Suppressor macrophage treated with lipopolysaccharide for 1 hour (primary cell): ENCODE measurements at places on chromosomes 16 and 17.

GRCh38 chr16:72131036-72131435 is 37.4 kb downstream of the DHX38 start:
- peak; percentile 93 for DNase-seq

- DNase-seq, result no peak
Observed at GRCh38 chr17:73765824-73766563, 121.7 kb upstream of the SDK2 start.

DNA sequence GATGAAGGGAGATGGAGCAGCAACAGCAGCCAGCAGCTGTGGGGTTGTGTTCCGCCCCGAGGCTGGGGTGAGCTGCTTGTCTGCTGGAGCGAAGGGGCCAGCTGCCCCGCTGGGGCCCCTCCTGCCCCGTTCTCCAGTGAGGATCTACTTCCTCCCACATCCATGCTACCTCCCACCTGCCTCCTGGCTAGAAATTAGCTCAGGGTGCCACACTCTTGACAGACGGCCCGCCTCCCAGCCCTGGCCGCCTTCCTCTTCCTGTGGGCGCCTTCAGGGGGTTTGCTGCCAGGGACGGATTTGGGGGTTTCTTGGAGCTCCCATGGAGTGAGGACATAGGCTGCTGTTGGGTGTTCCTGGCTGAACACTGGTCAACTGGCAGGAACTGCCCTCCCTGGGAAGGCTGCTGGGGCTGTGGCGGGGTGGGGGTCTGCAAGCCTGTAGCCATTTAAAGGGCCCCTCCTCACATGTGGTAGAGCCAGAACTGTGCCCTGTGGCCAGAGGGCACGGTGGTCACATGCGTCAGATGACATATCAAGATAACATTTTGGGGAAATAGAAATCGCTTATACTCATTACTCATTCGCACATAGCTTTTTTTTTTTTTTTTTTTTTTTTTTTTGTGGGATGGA is 13.1 kb downstream of the TBC1D24 start:
- peak; percentile 84 for DNase-seq

DNA sequence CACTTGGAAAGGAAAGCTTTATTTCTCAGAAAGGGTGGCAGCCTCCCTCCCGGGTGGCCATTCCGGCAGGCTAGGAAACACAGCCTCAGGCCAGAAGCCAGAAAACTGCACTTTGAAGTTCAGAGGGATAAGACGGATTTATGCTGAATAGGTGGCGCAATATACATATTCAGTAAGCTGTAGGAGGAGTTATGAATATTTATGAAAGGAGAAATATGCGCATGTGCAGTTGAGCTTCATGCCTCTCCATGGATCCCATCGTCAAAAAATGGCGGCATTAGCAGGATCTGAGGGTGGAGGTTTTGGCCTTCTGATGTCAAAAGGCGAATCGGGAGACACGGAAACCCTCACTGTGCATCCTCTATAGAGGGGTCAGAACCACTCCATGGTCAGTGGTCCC is 82.3 kb downstream of the KATNIP start:
- DNase-seq, result no peak

DNA sequence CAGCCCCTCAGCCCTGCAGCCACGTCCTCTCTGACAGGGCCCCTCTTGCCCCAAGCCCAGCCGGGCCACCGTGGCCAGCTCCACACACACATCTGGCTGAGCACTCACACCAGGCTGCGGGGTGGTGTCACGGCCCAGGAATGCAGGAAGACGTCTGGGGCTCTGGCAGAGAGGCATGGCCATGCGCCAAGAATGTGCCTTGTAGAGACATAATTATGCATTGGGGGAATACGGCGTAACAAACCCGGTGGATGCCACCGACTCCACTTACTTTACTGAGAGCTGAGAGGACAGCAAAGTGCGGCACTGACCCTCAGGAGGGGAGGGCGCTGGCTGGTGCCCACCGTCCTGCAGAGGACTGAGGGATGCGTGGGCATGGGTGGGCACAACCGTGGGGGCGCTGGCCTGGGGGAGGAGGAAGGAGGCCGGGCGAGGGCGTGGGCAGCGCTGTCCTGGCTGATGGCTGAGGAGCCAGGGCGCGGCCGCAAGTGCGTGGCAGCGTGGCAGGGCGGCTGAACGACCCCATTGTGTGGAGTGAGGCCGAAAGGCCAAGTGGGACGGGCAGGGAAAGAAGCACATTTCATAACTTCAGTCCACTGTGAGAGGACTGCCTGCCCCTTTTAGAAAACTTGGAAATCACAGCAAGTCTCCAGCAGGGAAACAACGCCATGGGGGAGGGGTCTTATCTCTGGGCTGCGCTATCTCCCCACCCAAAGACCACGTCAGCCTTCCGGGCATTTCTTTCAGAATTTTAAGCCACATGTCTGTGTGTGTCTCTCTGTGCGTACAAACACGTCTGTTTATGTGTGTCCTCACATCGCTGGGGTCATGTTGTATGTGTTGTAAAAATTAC is 30.6 kb downstream of the METRNL start:
- no peak for DNase-seq

- no peak for DNase-seq
Observed at GRCh38 chr17:27576477-27577083, 54.4 kb upstream of the LGALS9 start.

GRCh38 chr16:28182183-28182582 is 29.6 kb downstream of the XPO6 start:
- DNase-seq, result peak; percentile 35

DNA sequence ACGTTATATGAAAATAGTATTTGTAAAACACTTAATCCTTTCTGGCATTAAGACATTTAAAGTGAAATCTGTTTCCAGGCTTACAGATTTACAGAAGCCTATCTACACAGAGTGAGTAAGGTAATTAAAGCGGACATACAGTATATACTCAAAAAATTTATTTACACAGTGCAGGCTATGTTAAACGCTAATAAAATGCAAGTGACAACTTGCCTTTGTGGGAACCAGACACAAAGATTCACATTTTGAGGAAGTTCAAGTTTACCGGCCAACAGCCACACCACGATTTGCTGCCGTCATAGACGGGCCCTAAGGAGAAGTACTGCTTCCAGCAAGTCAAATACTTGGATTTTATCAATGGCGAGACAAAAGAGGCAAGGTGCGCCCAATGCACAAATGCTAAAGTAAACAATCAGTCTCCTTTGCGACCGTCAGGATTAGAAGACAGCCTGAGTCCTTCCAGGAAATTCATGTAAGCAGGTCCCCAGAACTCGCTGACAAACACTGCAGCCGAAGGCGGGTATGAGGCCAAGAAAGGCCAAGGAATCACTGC is 801 bp downstream of the VPS35 start:
- DNase-seq, result peak; percentile 85

- no peak for DNase-seq
Observed at GRCh38 chr17:21549107-21549687, 143.1 kb upstream of the KCNJ18 start.

- DNase-seq, result no peak
Observed at GRCh38 chr17:57375040-57375769, 118.9 kb downstream of the MSI2 start.

DNA sequence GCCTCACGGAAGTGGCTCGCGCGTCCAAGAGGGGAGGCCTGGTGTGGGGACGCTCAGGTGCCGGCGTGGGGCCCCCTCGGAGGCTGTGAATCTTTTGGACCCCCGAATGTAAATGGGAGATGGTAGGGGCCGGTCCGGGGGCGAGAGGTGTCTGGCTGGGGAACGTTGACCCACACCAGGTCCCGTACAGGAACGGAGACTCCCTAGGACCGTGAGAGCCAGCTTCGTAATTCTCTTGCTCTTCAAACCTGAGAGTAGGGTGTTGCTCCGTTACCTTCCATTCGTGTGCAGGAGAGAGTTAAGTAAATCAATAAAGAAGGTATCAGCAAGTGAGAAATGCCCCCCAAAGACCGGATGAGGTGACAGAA is 481 bp downstream of the LYRM1 start:
- DNase-seq, result no peak

DNA sequence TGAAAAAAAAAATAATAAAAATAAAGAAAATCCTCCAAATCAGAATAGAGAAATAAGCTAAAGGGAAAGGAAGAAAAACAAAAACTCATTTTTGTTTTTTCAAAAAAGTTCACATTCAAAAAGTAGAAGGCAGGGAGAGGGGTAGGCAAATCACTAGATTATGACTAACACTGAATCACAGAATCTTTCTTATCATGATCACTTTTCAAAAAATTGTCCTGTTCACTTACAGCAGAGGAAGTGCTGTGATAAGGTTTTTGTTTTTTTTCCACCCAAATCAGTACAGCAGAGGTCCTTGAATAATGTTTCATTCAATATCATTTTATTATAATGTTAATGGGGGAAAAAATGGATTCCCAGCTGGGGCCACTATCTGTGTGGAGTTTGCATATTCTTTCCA is 106.4 kb downstream of the CA4 start:
- DNase-seq, result no peak

DNA sequence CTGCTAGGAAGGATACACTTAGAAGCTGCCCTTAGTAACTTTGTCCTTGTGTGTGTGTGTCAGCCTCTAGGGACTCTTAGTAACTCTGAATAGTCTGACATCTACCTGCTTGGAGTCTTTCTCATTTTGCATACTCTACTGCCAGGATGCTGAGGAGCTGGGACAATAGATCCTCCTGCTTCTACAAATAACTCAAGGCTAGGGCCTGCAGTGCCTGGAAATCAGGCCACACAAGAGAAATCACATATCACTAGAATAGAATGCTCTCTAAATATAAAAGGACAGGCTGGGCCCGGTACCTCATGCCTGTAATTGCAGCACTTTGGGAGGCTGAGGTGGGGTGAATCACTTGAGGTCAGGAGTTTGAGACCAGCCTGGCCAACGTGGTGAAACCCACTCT is 38.5 kb upstream of the SLC25A19 start:
- no peak for DNase-seq

GRCh38 chr17:15900871-15901270 is 44.1 kb upstream of the ADORA2B start:
- no peak for DNase-seq

DNA sequence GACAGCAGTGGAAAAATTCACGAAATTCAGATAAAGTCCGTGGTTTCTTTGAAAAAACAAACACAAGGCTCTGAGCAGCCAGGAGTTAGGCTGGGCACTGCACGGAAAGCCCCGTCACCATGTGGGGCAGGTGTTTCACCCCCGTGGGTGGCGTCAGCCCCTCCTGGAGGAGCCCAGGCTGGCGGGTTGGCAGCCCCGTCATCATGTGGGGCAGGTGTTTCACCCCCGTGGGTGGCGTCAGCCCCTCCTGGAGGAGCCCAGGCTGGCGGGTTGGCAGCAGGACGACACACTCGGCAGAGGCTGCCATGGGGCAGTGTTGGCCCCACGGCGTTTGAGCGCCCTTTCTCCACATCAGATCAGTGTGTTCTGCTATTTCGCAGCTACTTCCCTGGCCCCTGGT is 38.1 kb downstream of the ACSF3 start:
- no peak for DNase-seq

GRCh38 chr16:22789281-22789945 is 24.5 kb upstream of the HS3ST2 start:
- DNase-seq, result no peak

- no peak for DNase-seq
Observed at GRCh38 chr17:78346605-78347250, 13.1 kb downstream of the SOCS3 start.

DNA sequence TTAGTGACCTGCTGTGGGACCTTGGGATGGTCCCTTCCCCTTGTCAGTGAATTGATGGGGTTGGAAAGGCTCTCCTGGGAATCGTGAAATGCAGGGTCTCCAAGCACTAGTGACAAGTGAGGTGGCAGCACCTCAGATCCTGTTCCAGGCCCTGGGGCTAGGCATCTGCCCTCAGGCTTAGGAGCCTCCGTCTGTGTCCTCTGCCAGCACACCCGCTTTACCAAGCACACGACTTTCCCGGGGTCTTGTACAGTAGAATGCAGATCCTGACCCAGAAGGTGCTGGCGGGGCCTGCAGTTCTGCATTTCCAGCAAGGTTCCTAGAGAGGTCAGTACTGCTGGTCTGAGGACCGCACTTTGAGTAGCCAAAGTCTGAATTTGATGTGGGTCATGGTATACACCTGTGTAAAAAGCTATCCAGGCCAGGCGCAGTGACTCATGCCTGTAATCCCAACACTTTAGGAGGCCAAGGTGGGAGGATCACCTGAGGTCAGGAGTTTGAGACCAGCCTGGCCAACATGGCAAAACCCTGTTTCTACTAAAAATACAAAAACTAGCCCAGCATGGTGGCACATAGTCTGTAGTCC is 30.9 kb upstream of the RMI2 start:
- DNase-seq, result no peak

- no peak for DNase-seq
Observed at GRCh38 chr16:46926470-46927225, 42.5 kb downstream of the GPT2 start.

GRCh38 chr17:40139566-40140058 is 725 bp upstream of the CASC3 start:
- DNase-seq, result no peak

DNA sequence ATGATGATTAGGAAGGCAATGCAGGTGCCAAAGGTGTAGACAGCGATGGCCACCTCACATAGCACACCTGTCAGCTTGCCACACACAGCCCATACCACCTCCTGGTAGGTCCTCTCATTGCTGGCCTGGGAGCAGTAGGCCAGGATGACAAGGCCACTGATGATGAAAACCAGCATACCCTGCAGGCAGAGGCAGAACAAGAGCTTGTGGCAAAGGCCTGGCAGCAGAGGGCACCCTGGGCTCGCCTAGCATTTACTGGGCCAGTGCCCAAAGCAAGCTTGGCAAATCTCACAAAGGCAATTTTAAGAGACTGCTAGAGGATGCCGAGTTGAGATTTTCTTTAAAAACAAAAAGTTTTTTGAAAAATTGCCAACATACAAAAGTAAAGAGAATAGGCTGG is 5.9 kb downstream of the SLC38A7 start:
- DNase-seq, result no peak

DNA sequence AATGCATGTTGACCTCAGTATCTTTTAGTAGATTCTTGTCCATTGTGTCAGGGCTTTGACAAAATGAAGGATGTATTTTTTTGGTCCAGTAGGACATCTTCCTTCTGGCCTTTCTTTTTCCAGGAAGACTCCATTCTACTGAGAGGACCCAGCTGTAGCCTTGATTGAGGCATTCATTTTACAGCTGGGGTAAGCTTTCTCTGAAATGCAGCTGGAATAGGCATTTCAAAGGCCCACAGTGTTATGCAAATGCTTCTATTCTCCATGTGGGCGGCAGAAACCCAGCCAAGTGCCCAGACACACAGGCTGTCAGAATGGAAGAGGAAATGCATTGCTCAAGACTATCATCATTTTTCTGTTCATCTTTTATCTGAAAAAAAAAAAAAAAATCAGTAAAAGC is 629.0 kb upstream of the CDH8 start:
- no peak for DNase-seq

GRCh38 chr16:70688246-70688742 is 2.4 kb upstream of the MTSS2 start:
- no peak for DNase-seq

GRCh38 chr17:73157521-73157890 is 7.3 kb upstream of the SSTR2 start:
- peak; percentile 65 for DNase-seq

- no peak for DNase-seq
Observed at GRCh38 chr17:4808378-4808767, 1.4 kb downstream of the PLD2 start.

GRCh38 chr17:5618476-5618875 is 34.2 kb upstream of the NLRP1 start:
- no peak for DNase-seq
